ENCODE measurements at places on chromosomes 3 and 15.

- DNase-seq: no peak
These were observed 73.5 kb downstream of the MGLL start for GRCh38 chr3:127748754-127749327.

DNA sequence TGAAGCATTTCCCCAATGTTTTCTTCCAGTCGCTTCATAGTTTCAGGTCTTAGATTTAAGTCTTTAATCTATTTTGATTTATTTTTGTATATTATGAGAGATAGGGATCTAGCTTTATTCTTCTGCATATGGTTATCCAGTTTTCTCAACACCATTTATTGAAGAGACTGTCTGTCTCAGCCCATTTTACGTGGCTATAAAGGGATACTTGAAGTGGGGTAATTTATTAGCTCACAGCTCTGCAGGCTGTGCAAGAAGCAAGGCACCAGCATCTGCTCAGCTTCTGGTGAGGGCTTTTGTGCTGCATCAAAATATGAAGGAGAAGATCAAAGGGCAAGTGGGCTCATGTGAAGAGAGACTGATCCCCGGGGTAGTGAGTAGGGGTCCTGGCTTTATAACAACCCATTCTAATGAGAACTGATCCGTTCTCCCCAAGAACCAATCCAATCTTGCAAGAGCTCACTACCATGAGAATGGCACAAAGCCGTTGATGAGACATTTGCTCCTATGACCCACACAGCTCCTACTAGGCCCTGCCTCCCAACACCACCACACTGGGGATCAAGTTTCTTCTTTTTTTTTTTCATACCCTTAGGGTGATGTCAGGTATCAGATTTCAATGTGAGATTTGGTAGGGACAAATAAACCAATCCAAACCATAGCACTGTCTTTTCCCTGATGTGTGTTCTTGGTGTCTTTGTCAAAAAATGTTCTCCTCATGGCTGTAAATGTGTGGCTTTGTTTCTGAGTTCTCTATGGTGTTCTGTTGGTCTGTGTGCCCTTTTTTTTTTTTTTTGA, 63.2 kb downstream of the IQGAP1 start:
- no peak for DNase-seq

DNA sequence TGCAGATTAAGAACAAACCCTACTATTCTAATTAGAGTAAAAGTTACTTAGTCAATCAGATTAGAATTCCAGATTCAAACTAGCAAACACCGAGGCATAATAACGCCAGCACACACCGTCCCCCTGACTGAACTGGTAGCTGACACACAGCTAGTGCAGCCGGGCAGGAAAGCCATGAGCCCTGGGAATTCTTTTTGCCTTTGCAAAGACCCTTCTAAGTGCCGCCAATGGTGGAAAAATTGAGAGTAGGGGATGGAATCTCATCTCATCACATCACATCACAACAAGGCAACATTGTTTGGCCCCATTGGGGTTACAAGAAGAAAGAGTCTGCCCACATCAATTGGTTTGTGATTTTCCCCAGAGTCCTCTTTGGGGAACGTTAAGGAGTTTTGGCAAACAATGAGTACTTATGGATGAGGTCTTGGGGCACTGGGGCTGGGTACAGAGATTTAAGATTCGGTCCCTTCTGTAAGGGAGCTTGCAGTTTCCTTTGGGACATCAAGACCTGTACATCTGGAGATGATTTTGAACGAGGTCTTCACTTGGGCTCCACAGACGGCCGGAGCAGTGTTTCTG, 120.4 kb upstream of the MEF2A start:
- no peak for DNase-seq

DNA sequence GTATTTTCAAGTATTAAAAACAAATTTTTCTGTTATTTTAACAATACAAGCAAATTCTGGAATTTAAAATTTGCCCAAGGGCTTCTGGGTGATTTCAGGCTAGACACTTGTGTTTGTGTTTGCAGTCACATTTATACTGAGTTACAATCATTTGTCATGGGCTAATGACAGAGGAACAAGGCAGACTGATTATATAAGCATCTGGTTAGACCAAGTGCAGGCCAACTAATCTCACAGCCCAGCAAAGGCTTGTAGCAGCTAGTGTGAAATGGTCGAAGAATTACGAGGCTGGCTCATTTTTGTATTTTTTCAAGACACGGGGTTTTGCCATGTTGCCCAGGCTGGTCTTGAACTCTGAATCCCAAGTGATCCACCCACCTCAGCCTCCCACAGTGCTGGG, 52.1 kb downstream of the CMTM8 start:
- DNase-seq: no peak

DNA sequence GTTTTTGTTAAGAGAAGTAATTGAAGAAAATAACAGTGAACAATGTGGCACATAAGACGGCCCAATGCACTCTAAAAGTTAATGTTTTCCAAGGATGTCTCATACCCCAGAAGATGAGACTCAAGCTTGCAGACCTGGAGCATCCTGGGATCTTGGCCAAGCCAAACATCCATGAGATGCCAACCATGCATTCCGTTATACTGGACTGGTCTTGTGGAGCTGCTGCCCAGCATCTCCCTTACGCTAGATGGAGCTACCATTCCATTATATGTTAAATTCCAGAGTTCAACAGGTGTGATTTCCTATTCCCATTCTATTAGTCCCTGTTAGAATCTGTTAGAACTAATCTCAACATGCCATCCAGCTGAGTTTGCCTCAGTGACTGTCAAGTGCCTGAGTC, 181.8 kb downstream of the PDCD6IP start:
- no peak for DNase-seq

GRCh38 chr3:37145611-37146010, 28.8 kb downstream of the LRRFIP2 start:
- no peak for DNase-seq

DNA sequence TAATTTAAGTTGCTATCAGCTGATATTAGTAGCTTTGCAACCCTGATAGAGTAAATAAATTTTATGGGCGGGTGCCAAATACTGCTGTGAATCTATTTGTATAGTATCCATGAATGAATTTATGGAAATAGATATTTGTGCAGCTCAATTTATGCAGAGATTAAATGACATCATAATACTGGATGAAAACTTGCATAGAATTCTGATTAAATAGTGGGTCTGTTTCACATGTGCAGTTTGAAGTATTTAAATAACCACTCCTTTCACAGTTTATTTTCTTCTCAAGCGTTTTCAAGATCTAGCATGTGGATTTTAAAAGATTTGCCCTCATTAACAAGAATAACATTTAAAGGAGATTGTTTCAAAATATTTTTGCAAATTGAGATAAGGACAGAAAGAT, 70.0 kb downstream of the ECT2 start:
- DNase-seq: no peak

DNA sequence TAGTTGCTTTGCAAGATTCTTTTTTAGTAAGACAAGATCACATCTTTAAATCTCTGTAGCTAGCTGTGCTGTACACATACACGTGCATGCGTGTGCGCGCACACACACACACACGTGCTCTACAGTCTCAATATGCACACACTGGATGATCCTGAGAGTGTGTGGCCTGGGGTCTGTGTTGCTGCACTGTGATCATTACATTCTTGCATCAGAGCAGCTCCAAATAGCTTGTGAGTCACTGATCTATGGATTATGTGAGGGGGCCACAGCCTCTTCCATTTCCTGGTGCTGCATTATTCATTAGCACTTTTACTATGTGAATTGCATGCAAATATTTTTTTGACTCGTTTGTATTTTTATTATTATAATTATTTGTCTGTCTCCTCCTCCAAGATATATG, 34.6 kb downstream of the MCTP2 start:
- DNase-seq: no peak

DNA sequence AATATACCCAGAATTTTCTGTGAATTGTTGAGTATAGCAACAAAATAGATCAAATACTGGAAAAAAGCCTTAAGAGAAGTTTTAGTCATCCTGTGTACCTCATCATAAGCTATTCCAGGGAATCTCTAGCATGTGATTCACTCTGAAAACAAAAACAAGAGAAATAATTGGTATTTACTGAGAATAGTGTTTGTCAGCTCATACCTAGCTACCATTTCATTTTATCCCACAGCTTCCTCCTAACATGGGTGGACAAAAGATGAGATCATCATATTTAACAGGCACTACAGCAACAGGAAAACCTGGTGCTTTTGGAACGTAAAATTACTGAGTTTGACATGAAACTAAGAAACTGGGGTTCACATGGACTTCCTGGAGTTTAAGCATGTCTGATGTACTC, 753.5 kb upstream of the NECTIN3 start:
- no peak for DNase-seq

- peak; percentile 57 for DNase-seq
These were observed 692 bp downstream of the STT3B start for GRCh38 chr3:31533169-31534064.

- no peak for DNase-seq
These were observed 111.7 kb downstream of the FOXB1 start for GRCh38 chr15:60115579-60116380.

GRCh38 chr3:112020674-112021085, 13.9 kb upstream of the TMPRSS7 start:
- no peak for DNase-seq

- no peak for DNase-seq
These were observed 119.1 kb upstream of the SLC25A36 start for GRCh38 chr3:140822401-140823047.

GRCh38 chr3:10305331-10305902, 12.7 kb upstream of the GHRL start:
- no peak for DNase-seq

DNA sequence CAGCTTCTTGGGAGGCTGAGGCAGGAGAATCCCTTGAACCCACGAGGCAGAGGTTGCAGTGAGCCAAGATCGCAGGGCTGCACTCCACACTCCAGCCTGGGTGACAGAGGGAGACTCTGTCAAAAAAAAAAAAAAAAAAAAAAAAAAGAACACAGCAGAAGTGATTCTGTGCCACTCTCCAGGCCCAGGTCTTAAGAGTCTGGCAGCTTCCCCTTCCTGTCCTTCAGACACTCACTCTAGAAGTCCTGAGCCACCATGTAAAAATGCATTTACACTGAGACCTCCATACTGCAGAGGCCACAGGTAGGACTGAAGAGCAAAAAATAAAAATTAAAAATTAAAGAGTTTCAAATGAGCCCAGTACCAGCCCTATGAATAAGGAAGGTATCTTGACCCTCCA, 11.8 kb upstream of the CDV3 start:
- no peak for DNase-seq

- no peak for DNase-seq
These were observed 4.9 kb upstream of the CHRNA3 start for GRCh38 chr15:78625606-78626280.

DNA sequence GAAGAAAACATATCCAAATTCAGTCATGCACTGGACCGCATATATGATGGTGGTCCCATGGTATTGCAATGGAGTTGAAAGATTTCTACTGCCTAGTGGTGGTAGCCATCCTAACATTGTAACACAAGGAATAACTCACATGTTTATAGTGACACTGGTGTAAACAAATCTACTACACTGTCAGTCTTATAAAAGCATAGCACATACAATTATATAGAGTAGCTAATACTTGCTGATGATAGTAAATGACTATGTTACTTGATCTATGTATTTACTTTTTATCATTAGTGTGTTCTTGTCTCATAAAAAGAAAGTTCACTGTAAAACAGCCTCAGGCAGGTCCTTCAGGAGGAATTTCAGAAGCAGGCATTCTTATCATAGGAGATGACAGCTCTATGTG, 96.0 kb upstream of the CDIN1 start:
- DNase-seq: no peak

DNA sequence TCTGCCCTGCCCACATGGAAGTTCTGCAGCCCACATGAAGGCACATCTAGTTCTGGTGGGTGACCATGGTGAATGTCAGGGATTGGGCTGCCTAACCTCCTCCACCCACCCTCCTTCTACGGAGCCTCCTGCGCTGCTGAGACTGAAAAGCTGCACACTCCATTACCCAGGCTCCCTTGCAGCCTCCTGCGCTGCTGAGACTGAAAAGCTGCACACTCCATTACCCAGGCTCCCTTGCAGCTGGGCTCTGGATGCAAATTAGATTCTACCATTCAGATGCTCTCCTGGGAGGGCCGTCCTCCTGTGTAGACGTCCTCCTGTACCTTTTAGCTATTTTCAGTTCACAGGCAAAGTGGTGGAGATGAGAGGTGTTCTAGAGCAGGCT, 32.1 kb downstream of the POMGNT2 start:
- DNase-seq: peak; percentile 62

- DNase-seq: no peak
These were observed 30.4 kb downstream of the MGA start for GRCh38 chr15:41690636-41691035.

DNA sequence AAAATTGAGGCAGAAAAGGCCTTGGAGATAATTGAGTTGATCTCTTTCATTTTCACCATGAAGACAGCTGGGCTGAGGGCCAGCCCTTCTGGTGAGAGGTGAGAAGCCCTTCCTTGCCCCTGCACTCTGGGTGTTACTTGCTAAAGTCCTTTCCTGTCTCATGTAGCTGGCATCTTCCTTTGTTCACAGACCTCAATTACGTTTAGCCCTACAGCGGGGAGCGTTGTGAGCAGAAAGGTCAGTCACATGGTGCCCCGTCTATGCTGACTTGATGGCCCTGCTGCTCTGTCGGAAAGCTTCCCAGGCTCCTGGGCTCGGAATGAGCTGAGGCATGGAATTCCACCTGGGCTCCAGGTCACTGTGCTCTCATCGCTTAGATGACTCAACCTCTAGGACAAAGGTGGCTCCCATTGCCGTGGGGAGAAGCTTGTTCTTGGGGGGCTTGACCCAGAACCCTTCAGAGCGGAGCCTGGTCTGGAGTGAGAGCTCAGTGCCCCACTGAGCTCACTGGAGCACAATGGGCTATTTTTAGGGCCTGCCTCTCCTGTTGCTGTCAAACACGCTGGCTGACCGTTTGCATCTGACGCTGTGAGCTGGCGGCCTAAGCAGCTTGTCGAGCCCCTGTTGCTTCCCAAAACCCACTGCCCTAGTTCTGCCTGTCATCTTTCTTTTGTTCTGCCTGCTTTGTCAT, 47.0 kb downstream of the RPLP1 start:
- peak; percentile 17 for DNase-seq

- no peak for DNase-seq
These were observed 521 bp downstream of the IL5RA start for GRCh38 chr3:3109407-3110298.

DNA sequence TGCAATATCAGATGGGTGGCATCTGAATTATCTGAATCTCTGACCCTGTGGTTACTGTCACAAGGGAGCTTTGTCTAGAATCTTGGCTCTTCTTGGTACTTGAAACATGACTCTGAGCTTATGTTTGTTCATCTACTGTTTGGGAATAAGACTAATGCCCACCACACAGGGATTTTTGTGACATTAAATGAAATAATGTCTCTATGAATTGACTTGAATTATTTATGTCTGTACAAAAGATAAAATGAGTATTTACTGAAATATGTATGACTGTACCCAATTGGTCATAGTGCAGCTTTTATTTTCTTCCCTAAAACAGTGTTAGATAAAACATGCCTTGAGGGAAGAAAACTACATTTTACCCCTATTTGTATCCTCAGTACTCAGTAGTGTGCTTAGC, 87.9 kb upstream of the ZPLD1 start:
- no peak for DNase-seq

- DNase-seq: no peak
These were observed 37.1 kb downstream of the PHC3 start for GRCh38 chr3:170144437-170144843.

- DNase-seq: no peak
These were observed 55.5 kb downstream of the BTD start for GRCh38 chr3:15657016-15657415.

- DNase-seq: no peak
These were observed 33.8 kb upstream of the BOC start for GRCh38 chr3:113177526-113177925.

GRCh38 chr15:55707518-55707917, 35.4 kb downstream of the PRTG start:
- DNase-seq: no peak

- DNase-seq: no peak
These were observed 302.2 kb upstream of the CTDSPL start for GRCh38 chr3:37559461-37559860.

GRCh38 chr3:139355891-139356290, 12.1 kb downstream of the MRPS22 start:
- no peak for DNase-seq
